ENCODE measurements at places on chromosomes 7 and 10.

DNA sequence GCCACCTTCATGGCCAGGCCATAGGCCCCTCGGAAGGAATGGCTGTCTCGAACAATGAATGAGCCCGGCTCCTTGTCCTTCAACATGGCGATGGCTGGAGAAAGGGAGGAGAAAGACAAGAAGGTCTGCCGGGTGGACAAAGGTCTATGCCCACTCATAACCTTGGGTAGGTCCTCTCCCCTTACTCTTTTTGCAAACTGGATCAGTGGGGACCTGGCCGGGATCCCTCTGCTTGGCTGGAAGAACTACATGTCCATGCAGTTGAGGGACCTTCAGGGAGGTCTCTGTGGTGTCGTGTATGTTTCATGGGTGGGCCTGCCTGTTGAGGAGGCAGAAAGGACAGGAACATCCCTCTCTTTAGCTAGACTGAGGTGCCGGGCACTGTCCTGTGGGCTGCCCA is 284.8 kb downstream of the TNS3 start:
- DNase-seq: no peak

- DNase-seq: no peak
Observed at GRCh38 chr7:73703757-73704639, 15.5 kb downstream of the STX1A start.

GRCh38 chr7:96303686-96304443 is 18.0 kb downstream of the SLC25A13 start:
- DNase-seq: no peak

DNA sequence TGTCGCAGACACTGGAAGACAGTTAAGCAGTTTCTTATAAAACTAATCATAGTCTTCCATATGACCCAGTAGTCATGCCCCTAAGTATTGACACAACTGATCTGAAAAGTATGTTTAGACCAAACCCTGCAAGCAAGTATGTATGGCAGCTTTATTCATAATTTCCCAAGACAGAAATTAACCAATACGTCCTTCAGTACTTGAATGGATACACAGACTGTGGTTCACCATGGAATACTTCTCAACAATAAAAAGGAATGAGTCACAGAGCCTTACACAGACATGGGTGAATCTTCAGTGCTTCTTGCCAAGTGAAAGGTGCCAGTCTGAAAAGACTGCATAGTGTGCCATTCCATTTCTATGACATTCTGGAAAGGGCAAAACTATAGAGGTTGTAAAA is 50.2 kb upstream of the AKR1E2 start:
- no peak for DNase-seq

DNA sequence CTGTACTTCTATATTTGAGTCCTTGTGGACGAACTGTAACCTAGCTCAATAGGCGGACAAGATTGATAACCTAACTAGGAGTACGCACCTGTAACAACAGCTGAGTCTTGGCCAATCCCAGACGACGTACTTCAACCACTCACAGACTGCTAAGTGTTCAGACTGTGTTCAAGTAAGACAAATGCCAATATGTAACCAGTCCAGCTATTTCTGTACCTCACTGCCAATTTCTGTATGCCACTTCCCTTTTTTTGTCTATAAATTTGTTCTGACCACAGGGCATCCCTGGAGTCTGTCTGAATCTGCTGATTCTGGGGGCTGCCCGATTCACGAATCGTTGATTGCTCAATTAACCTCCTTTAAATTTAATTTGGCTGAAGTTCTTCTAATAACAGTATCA is 32.2 kb downstream of the HACD1 start:
- no peak for DNase-seq

Data from CD4-positive, alpha-beta memory T cell (primary cell).